NCI-H187 (cell line): ENCODE measurements at places on chromosomes 6 and 20.

GRCh38 chr6:40611912-40612311, 24.7 kb upstream of the LRFN2 start:
- no peak for DNase-seq

DNA sequence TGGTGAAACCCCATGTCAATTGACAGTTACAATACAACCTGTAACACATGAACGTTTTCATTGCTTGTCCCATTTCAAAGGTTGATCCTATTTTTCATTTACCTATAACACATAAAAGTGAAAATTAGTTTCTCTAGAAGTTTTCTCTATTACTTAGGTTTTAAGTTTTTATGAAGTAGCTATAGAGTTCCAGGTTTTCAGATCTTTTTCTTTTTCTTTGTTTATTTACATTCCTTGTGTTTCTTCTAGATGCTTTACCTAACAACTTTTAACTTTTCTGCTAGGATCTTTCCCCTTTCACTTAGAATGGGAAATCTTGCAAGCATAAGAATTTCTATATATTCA, 232.6 kb downstream of the PLCB1 start:
- no peak for DNase-seq

- no peak for DNase-seq
Measured at GRCh38 chr20:8912096-8912495, 156.8 kb upstream of the PLCB4 start.

- DNase-seq, result no peak
Measured at GRCh38 chr6:110158479-110158878, 21.0 kb downstream of the WASF1 start.

- DNase-seq, result no peak
Measured at GRCh38 chr6:84227044-84227433, 404 bp downstream of the CEP162 start.
